ENCODE measurements at places on chromosomes 16 and 17.

- no peak for DNase-seq
Measured at GRCh38 chr17:10737736-10738135, 7.9 kb upstream of the TMEM220 start.

DNA sequence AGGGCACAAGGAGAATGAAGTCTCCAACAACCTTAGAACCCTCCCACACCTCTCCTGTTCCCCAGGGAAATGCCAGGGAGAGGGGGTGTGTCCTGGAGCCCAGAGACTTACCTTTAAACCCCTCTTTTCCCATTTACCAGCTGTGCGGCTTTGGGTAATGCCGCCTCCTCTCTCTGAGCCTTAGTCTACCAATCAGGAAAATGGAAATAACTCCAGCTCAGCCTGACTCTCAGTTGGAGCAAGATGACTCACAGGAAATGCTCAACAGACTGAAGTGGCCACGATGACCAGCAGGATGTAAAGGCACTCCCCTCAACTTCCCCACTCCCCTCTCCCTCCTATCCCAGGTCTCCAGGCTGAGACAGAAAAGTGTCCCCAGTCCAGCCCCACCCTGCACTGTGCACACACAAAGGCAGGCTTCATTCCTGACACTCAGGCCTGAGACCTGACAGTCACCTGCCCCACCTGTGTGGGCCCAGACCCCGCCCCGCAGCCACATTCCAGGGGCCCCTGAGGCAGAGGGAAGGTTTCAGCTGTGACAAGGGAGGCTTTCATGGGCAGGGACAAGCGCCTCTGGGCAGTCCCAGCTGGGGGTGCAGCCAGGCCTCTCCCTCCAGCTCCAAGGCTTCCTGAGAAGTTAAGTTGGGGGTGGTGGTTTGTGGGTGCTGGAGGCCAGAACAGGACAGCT lies 3.0 kb upstream of the KRT15 start:
- DNase-seq, result peak; percentile 77

GRCh38 chr17:43784628-43785101 lies 4.4 kb downstream of the CFAP97D1 start:
- no peak for DNase-seq

DNA sequence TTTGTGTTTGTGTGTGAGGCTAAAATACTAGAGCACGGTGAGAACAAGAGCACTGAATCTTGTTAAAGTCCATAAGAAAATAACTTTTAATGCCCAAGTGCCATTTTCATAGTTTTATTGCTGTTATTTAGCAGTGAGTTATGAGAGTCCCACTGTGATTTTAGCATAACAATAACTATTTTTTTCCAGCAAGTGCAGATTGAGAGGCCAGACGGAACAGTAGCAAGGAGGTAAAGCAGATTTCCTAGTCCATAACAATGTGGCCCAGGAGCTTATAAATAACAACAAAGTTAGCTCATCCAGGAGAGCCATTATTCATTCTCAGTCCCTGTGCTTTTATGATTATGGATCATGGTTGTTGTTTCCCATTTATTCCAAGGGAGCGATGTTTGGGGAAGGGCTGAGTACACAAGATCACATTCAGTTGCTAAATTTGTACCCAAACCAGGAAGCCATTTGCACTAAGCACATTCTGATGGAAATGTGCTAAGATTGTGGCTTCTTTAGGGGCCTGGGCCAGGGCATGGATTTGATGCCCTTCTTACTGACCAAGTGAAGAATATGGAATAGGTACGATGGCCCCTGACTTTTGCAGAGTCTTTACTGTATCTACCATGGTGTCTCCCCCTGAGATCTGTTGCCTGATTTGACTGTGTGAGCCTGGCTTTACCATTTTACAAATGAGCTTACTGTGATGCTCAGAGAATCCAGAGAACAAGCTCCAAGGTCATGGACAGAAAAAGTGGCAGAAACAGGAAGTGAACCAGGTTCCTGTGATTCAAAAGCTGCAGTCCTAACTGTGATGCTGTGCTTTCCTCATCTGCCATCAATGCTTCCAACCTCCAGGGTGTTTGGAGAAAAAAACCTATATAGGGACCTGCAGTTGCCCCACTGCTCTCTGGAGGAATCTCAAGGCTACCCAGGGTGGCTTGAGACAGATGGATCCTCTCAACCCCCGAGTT lies 204.7 kb upstream of the HSBP1 start:
- DNase-seq, result no peak

GRCh38 chr17:59760160-59760559 lies 52.7 kb downstream of the VMP1 start:
- no peak for DNase-seq

- no peak for DNase-seq
Measured at GRCh38 chr16:4328046-4328781, 12.3 kb downstream of the GLIS2 start.

DNA sequence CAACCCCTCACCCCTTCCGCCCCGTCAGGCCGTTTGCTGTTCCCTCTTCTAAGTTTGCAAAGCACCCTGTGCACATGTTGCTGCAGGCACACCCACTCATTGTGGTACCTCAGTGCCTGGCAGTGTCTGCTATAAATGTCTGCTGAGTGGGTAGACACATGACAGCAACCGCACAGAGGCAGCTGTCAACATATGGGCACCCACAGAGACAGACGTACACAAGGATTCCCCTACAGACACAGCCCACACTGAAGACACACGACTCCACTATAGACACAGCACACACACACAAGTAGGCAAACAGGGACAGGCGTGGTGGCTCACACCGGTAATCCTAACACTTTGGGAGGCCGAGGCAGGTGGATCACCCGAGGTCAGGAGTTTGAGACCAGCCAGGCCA lies 17.8 kb upstream of the CRK start:
- no peak for DNase-seq

DNA sequence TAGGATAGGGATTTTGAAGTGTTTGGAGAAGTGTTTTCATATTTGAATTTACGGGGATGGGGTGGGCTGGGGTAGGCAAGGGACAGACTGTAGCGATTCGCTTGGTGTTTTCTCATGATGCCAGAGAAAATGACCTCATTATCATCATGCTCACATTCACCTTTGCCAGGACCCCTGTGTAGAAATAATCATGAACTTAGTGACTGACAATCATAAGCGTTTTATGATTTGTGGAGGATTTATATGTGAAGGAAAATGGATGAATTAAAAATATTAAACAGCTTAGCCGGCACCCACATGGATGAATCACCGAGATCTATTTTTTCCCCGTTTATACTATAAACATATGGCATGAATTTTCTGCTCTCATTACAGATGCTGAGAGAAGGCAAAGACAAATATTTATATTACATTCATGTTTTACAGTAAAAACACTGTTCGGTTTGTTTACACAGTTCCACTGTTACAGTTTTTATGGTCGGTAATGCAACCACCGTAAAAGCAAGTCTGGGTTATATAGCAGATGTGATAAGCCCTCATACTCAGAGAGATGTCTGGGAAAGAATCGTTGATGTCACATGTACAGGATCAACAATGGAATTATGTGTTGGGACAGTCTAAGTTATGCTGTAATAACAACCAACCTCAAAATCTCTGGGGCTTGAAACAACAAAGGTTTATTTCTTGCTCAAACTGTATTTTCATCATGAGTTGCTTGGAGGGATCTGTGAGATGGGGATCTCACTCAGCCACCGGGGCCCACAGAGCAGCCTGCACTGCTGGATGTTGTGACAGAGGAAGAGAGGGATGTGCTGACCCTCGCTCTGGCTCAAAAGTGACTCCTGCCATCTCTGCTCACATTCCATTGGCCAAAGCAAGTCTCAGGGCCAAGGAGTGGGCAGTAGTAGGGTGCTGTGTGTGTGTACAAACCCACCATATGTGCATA lies 85.1 kb downstream of the WWOX start:
- DNase-seq, result no peak

GRCh38 chr16:50393858-50394802 lies 25.3 kb upstream of the BRD7 start:
- no peak for DNase-seq

DNA sequence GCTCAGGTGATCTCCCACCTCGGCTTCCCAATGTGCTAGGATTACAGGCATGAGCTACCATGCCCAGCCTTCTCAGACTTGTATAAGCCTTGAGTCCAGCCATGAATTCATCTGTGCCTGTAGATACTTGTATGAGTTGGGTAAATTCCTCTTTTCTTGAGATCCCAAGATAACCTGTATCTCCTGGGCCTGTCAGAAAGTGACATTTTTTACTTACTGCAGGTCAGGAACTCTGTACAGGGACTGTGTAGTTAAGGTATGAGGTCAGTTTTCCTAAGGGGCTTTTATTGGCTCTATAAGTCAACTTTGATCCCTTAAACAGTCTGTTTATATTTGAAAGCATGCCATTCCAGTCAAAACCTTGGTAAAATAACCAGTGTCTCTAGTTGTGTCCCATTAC lies 106.3 kb upstream of the HAS3 start:
- no peak for DNase-seq

DNA sequence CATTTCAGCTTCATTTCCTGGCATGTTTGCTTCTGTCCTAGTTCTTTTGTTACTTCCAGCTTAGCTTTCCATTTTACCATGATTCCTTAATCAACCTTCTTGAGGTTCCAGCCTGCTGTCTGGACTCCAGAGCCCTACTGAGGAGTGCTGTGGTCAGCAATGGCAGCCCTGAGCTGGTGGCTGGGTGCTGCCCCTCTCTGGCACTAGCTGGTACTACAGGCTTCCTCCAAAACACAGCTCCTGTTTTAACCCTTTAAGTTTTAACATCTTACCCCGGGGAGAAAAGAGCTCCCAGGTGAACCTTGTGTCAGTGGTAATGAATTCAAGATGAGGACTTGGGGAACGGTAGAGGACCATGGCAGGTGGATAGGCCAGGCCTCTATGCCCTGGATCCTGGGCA lies 395.5 kb downstream of the TMEM114 start:
- no peak for DNase-seq

DNA sequence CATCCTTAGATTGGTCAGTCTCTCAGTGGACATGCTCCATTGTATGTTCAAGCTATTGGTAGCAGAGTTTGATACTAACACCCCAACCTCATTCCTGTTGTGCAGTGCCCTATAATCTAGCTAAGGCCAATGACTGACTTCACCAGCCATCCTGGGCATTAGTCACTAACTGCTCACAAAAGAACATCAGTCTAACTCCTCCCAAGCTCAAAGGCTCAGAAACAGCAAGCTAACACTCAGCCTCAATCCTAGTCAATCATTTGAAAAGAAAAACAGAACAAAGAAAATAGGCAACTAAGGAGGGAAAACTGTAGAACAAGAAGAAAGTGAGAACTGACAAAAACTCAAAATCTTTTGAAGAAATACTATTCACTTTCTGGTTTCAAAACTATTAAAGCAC lies 199.1 kb upstream of the C17orf78 start:
- DNase-seq, result peak; percentile 12

DNA sequence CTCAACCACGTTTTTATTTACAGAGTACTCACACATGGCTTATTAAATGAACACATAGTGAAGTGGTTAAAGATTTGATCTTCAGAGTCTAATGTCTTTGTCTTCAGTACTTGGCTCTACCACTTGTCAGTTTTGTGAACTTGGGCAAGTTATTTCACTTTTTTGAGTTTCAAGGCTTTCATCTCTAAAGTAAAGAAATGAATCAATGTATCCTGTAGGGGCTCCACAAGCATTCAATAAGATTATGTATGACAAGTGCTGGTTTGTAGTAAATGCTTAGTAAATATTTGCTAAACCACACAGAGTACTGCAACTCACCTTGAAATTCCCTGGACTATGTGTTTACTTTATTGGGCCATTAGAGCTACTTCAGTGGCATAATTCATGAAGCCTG lies 446.0 kb upstream of the GOT2 start:
- DNase-seq, result no peak

- DNase-seq, result no peak
Measured at GRCh38 chr16:85573696-85574641, 39.2 kb upstream of the GSE1 start.

DNA sequence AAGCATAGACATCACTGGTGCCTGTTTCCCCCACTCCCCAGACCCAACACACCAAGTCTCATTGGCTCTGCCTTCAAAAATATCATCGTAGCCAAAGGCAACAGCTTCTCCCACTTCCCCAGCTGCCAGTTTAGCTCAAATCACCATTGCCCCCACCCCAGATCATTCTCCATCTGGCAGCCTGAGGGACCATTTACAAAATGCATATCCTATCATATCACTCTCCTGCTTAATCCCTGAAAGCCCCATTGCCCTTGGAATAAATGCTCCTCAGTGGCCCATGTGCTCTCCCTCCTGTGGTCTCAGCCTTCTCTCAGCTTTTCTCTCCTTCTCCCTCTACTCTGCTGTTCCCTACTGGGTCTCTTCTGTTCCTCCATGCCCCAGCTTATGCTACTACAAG lies 68.3 kb downstream of the CACNG3 start:
- no peak for DNase-seq
